ENCODE measurements at places on chromosomes 1 and 21. TPM values are rescaled to one million over a fixed set of nuclear protein-coding genes. Genes with fewer than 3 reads are reported as not detected.

ZYG11A gene
- not detected for total RNA-seq

UCHL5 gene
- 44.7 TPM for total RNA-seq

CCNL2 gene
- 195 TPM for total RNA-seq

IL24 gene
- total RNA-seq, result not detected

LAD1 gene
- not detected for total RNA-seq

LCE3E gene
- total RNA-seq, result not detected

EFNA4 gene
- total RNA-seq, result 5.9 TPM

NPPA gene
- total RNA-seq, result not detected
